CD4-positive, alpha-beta T cell treated with Interleukin-12 subunit alpha and Interleukin-12 subunit beta, for 1 hour (primary cell): ENCODE measurements at places on chromosomes 7 and 10.

GRCh38 chr7:18565337-18565736 is 69.8 kb downstream of the HDAC9 start:
- DNase-seq, result no peak

GRCh38 chr7:79593866-79594301 is 140.4 kb upstream of the MAGI2 start:
- DNase-seq, result no peak

- DNase-seq, result no peak
Measured at GRCh38 chr10:108791030-108791429, 1132.3 kb downstream of the XPNPEP1 start.

- DNase-seq, result no peak
Measured at GRCh38 chr7:41333511-41333910, 369.4 kb downstream of the INHBA start.

- DNase-seq, result no peak
Measured at GRCh38 chr10:24866604-24867583, 85.5 kb downstream of the PRTFDC1 start.

DNA sequence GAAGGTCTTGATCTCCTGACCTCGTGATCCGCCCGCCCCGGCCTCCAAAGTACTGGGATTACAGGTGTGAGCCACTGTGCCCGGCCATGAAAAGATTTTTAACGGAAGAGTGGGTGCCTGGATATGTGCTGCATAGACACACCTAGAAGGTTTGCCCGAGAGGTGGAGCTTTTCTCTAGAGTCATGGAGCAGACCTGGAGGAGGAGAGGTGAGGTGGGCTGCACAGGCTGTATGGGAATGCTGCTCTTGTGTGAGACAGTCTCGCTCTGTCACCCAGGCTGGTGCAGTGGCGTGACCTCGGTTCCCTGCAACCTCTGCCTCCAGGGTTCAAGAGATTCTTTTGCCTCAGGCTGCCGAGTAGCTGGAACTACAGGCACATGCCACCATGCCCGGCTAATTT is 103.3 kb downstream of the ACTR3B start:
- DNase-seq, result no peak

DNA sequence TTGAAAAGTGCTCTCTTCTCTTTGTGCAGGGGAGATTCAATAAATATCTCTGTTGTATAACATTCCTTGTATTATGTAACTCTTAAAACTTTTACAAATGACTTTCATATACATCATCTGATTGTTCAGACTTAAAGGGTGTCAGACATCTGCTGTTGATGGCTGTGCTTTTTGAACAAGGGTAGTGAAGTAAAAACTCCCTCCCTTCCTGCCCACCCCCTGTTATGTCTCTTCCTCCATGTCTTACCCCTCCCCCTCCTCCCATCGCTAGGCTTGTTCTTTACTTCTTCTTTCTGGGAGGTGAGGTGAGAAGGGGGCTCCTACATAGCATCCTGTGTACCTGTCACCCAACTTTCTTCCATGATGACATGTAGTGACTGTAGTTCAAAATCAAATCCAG is 23.4 kb upstream of the ABCB4 start:
- DNase-seq, result no peak

DNA sequence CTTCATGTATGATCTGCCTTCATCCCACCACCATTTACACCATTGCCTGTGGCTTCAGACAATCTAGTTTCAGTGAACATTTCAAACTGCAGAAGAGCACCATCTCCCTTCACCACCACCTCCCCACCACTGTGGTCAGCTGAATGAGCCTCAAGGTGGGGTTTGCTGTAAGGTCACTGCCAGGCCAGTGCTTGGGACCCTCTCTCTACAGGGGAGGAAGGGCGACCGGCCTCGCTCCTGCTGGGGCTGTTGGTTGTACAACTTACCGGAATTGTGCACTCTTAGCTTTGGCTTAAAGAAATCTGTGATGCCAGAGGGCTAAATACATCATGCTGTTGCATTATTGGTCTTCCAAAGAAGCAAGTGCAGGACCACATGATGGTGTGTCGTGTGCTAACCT is 26.6 kb downstream of the PFKP start:
- DNase-seq, result no peak

- DNase-seq, result no peak
Measured at GRCh38 chr10:14773551-14774213, 1.0 kb downstream of the FAM107B start.

DNA sequence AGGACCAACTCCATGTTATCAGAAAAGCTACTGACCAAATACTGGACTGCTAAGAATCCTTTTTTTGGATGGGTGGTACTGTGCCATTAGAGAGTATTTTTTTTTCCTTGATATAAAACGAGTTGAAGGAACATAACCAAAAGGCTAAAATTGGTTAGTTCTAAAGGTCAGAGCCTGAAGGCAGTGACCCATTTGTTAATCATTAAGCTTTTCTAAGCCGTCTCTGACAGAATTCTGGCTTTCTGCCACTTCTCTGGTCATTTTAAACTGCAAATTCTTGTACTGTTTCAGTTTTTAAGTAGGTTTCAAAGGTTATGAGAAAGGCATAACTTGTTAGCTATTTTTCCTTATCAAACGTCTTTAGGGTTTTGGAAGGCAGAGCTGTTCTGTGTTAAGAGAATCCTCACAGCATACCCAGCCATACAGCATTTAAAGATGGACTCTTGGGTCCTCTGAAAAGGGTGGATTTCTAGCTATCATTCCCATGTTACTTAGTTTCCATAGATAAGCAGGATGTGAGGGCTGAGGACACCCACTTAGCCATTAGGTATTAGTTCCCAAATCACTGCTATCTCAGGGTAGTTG is 196.8 kb downstream of the RNLS start:
- no peak for DNase-seq
